ENCODE measurements at places on chromosomes 3 and 15. TPM values are rescaled to one million over a fixed set of nuclear protein-coding genes. Genes with fewer than 3 reads are reported as not detected.

GRCh38 chr3:58008141-58009025 lies at the start of gene FLNB:
TSS of gene FLNB (plus strand) at chr3:58008422. CDS start at chr3:58008565, 143 bp downstream.
- DNase-seq, result peak; percentile 81

- no peak for DNase-seq
These were observed 152.3 kb downstream of the RAB11A start for GRCh38 chr15:66021496-66022162.

- DNase-seq, result no peak
These were observed 34.9 kb upstream of the TIMP4 start for GRCh38 chr3:12193485-12194165.

DNA sequence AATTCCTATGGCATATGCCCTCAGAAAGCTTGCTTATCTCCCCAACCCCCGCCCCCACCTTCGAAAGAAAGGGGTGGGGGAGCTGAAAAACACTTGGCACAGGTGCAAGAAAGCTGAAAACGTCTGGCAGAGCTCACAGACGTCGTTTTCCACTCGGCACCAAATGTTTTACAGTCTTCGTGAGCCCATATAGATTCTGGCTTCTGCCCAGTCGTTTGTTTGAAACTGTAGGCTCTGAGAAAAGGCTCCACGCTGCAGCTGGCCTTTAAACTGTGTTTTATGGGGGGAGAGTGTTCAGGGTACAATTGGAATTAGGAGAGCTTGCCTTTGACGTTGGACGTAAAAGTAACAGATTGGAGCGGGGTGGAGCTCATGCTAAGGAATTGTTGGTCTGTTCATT lies 130.3 kb downstream of the MDFIC2 start:
- no peak for DNase-seq

- DNase-seq, result no peak
These were observed 1068.0 kb upstream of the CADM2 start for GRCh38 chr3:83890763-83891135.

DNA sequence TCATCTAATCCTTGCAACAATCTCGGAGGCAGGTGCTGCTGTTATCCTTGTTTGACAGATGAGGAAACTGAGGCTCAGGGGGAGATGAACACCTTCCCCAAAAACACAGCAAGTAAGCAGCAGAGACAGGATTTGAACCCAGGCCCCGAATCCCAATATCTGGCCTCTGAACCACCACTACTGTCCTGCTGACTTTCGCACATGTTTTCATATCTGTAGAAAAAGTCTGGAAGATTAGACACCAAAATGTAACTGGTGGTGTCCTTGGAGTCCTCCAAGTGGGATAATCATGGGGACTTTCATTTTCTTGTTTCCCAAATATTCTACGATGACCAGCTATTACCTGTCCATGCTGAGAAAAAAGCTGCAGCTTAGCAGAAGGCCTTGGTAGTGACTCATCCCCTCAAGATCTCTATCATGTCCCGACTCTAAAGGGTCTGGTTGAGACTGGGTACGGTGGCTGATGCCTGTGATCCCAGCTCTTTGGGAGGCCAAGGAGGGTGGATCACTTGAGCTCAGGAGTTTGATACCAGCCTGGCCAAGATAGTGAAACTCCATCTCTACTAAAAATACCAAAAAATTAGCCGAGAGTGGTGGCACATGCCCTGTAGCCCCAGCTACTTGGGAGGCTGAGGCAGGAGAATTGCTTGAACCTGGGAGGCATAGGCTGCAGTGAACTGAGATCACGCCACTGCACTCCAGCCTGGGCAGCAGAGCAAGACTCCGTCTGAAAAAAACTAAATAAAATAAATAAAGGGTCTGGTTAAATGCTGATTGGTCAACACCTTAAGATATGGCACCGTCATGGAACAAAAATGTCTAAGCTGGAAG lies 8.6 kb downstream of the IRAK2 start:
- no peak for DNase-seq

- no peak for DNase-seq
These were observed 959 bp upstream of the RASA2 start for GRCh38 chr3:141485641-141486495.

GRCh38 chr15:77853910-77854309 lies 221.2 kb upstream of the LINGO1 start:
- DNase-seq, result peak; percentile 6

GRCh38 chr3:140276703-140277102 lies 341.7 kb downstream of the CLSTN2 start:
- DNase-seq, result no peak

DNA sequence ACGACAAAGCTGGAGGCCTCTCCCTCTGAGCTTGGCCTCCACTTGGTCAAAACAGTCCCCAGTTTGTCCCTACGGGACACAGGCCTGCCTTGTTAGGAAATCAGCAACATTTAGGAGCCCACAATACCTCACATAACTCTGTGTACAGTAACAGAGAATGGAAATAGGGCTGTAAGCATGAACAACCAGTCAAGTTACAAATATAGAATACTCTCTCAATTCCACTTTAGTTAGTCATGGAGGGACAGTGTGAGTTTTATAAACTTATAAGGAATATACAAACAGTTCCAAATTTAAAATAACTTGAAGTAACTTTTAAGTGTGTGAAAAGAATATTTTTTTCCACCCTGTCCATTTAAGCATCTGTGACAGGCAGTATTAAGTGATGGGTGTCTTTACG lies 129.4 kb downstream of the PGPEP1L start:
- no peak for DNase-seq

GRCh38 chr3:53585049-53585448 lies 90.6 kb downstream of the CACNA1D start:
- DNase-seq, result no peak

DNA sequence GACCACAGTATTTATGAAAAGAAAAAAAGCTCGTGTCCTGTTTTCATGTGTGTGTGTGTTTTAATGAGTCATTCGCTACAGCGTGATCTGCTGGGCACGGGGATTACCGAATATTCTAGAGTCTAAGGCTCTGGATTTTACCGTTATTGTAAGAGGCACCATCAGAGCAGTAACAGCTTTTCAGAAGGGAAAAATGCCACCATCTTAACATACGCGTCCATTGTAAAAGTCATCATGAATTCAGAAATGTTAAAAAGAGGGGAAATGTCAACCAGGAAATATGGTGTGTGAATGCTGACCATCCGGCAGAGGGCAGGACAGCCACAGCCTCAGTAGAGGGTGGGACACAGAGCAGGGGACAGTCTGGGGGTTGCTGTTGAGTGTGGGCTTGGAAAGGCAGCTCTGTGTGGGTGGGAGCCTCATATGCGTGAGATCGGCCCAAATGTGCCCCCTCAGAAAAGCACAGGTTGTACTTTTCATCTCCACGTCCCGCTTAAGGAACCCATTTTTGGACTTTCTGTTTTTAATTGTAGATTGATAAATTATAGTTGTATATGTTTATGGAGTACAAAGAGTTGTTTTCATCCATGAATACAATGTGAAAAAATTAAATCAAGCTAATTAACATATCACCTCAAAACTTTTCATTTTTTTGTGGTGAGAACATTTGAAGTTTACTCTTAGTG lies 69.6 kb downstream of the ASB7 start:
- no peak for DNase-seq

- DNase-seq, result no peak
These were observed 10.3 kb upstream of the KIF7 start for GRCh38 chr15:89665449-89666181.

DNA sequence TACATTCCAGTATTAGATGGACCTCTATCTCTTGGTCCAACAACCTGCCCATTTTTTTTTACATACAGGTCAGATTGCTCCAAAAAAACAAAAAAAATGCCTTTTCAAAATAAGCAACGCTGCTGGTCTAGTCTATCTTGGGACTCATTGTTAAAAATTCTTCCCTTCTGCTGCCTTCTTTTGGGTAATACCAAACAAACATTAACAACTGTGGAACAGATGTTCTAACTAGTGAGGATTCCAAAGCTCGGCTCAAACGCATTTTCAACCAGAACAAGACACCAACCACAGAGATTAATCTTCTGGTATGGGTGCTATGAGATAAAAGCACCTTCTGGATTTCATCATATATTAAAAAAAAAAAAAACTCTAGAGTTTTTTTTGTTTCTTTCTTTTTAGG lies 24.7 kb downstream of the ARHGAP31 start:
- DNase-seq, result no peak

DNA sequence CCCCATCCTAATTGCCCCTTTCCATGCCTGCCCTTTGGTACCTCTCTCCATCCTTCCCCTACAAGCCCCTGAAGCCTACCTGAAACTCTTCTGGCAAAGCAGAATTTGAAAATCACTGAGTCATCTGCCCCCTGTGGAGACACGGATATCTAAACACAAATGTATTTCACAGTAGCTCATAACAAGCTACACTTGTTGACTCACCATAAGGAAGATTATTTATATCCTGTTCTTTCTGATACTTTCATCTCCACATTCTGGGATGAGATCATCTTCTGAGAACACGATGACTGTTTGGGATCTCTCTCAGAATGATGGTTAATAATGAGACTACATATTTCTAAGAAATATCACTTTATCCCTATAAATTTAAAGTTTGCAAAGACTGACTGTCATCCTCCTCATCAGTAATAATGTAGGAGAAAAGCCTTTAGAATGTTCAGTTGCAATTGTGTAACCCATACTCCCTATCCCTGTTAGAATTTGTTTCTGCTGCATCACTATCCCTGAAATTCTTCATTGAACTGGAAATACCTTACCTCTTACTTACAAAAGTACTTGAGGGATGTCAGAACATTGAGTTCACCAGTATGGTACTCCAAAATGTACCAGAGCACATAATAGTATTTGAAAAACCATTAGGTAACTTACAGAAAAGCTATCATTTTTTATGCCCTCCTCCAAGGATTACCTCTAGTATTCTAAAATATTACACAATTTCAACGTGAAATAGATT lies 116.1 kb upstream of the IL12A start:
- no peak for DNase-seq

DNA sequence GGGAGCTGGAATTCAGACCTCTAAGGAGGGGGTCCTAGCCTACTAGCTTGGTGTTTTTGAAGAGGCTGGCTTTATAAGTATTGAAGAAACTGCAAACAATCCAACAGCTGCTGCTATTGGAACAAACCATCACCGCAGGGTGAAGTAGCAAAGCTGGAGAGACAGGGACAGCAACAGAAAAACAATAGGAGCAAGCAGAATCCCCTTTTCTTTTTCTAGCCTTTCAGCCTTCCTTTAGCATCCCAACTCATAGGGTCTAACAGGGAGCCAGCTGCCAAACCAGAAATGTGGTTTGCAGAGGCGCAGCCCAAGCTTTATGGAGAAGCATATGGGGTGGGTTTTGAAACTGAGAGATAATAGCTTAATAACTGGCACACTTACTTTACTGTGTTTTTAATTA lies 106.2 kb upstream of the CHMP2B start:
- DNase-seq, result no peak

- no peak for DNase-seq
These were observed 50.5 kb downstream of the TNFAIP8L3 start for GRCh38 chr15:51044037-51044727.

GRCh38 chr3:186847437-186847836 lies 4.9 kb downstream of the ADIPOQ start:
- no peak for DNase-seq

- DNase-seq, result no peak
These were observed 253.0 kb upstream of the NSMCE3 start for GRCh38 chr15:29522373-29523276.

DNA sequence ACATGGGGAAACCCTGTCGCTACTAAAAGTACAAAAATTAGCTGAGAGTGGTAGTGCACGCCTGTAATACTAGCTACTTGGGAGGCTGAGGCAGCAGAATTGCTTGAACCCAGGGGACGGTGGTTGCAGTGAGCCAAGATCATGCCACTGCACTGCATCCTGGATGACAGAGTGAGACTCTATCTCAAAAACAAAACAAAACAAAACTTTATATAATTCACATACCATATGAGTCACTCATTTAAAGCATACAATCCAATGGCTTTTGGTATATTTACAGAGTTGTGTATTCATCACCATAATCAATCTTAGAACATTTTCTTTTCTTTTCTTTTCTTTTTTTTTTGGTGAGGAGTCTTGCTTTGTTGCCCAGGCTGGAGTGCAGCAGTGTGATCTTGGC lies 8.7 kb downstream of the PXK start:
- no peak for DNase-seq

DNA sequence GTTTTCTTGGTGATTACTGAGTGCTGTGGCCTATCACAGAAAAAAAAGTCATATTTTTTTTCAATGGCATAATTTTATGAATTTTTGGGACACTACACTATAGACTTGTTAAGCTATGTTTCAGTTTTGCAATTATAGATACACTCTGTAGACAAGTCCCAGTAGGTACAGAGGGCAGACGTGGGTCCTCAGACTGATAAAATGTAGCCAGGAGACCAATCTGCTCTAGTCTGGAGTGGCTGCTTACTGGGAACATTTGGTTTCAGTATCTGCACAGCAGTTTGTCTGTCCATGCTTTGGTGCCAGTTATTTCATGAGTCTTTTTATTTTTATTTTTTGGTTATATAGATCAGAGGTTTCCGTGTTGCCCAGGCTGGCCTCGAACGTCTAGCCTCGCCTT lies 313.4 kb upstream of the LRRFIP2 start:
- DNase-seq, result no peak

DNA sequence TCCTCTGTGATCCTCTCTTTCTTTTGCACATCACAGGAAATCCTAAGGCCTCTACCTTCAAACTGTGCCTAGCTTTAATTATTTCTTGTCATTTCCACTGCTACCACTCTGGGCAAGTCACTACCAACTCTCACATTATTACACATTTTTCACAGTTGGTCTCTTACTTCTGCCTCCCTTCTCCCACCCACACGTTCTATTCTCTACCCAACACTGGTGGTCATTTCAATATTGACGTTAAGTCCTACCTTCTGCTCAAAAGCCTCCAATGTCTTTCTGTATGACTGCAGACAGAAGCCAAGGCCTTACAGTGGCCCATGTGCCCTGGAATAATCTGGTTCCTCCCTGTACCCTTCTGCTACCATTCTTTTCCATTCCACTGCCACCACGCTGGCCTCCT lies 3.9 kb downstream of the KCNMB2 start:
- no peak for DNase-seq

- DNase-seq, result no peak
These were observed 91.7 kb upstream of the FGF12 start for GRCh38 chr3:192819001-192819569.

DNA sequence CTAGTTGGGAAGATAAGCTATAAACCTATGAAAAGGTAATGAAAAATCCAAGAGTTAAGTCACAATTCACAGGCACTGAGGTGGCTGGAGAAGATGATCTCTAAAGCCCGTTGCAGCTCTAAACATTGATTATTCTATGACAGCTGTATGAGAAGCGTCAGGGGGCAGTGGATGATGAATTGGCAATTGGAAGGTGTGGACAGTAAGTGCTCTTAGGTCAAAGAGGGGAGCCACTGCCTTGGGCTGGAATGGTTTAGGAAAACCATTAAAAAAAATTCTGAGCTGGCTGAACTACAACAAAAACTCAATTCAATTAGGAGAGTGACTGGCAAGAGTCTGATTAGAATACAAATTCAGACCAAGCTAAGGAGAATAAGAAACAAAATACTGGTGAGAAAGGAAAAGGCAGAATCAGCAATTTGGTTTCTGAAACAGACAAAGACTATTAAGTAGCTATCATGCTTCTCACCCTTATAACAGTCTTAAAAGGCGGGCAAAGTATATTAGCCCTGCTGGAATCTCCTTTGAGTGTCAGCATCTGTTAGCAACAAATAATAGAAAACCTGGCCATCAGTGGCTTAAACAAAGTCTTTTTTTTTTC lies 8.8 kb upstream of the NMD3 start:
- no peak for DNase-seq

AADAC gene
- total RNA-seq, result 160 TPM

TMEM202 gene
- total RNA-seq, result not detected

TMEM62 gene
- 8.9 TPM for total RNA-seq

MUC20 gene
- total RNA-seq, result 38.9 TPM

PPP2R3A gene
- total RNA-seq, result 3.2 TPM

C2CD4B gene
- total RNA-seq, result 1.6 TPM

GNAT1 gene
- total RNA-seq, result not detected

EFHB gene
- total RNA-seq, result 0.70 TPM

PTPN23 gene
- 16.1 TPM for total RNA-seq

C3orf20 gene
- not detected for total RNA-seq

All from right lobe of liver (tissue), 6 donors.